Left forelimb (tissue), 1 donor: ENCODE measurements at places on chromosomes 13 and 19.

DNA sequence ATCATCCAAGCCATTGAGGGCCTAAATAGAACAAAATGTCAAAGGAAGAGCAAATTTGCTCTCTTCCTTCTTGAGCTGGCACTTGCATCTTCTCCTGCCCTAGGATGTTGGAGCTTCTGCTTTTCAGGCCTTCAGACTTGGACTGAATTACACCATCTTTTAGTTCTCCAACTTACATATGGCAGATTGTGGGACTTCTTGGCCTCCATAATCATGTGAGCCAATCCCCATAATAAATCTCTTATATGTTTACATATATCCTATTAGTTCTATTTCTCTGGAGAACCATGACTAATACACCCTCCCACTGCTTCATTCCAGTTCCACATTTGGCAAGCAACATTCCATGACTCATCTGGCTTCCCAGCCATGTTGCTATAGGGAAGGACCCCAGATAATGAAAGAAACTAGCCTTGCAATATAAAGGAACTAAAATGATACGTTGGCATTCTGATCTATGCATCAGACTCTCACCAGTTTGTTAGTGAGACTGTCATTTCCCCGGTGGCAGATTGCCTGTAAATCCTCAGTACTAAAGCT is 11.0 kb upstream of the ACOD1 start:
- DNase-seq = no peak

GRCh38 chr13:89375839-89376238 is 1704.7 kb downstream of the SLITRK5 start:
- no peak for DNase-seq

GRCh38 chr13:64127856-64128255 is 2712.2 kb upstream of the PCDH20 start:
- DNase-seq = no peak

DNA sequence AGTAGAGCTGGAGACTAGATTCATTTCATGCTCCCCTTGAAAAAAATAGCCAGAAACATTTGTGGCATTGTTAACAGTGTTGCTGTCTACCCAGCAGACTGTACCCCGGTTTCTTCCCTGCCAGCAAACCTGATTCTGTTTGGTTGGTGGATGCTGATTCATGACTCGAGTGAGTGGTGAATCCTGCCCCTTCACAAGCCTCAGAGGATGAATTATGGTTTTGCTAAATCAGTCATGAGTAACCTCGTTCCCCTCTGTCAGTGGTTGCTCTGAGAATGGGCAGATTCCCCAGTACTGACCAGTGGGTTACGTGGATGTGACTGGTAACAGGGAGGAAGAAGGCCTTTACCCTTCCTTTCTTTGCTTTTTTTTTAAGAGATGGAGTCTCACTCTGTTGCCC is 10.1 kb downstream of the NLRP12 start:
- no peak for DNase-seq

DNA sequence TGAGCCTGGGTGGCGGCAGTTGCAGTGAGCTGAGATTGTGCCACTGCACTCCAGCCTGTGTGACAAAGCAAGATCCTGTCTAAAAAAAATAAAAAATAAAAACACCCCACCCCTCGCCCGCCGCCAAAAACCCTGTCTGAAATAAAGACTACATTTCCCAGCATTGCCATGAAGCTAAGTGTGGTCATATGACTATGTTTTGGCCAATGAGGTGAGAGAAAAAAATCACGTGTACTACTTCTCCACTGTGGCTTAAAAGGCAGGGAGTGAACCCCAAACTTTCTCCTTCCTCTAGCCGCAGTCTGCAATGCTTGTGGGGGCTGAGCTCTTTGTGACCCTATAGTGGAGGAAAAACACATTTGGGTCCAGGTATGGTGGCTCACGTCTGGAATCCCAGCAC is 54.9 kb downstream of the COLGALT1 start:
- no peak for DNase-seq

GRCh38 chr13:67650471-67650870 is 420.3 kb upstream of the PCDH9 start:
- no peak for DNase-seq

GRCh38 chr19:18768046-18768771 is 22.9 kb downstream of the COMP start:
- DNase-seq = no peak

DNA sequence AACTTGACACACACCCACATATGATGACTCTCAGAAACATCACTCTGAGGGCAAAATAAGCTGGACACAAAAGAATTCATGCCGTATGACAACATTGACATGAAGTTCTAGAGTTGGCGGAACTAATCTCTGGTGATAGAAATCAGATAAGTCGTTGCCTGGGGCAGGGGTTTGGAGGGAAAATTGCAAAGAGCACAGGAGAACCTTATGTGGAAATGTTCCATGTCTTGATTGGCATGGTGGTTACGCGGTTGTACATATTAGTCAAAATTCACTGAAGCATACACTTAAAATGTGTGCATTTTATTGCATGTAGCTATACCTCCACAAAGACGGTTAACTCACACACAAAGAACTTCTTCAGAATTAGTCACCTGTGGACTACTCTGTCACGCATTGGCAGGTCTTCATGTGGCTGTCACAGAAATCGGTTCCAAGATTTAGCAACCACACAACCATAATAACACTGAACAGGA is 137.8 kb upstream of the GJB6 start:
- DNase-seq = no peak

GRCh38 chr13:40920826-40921225 is 98.3 kb downstream of the ELF1 start:
- no peak for DNase-seq

GRCh38 chr19:6273701-6274601 is 5.8 kb downstream of the MLLT1 start:
- DNase-seq = no peak

DNA sequence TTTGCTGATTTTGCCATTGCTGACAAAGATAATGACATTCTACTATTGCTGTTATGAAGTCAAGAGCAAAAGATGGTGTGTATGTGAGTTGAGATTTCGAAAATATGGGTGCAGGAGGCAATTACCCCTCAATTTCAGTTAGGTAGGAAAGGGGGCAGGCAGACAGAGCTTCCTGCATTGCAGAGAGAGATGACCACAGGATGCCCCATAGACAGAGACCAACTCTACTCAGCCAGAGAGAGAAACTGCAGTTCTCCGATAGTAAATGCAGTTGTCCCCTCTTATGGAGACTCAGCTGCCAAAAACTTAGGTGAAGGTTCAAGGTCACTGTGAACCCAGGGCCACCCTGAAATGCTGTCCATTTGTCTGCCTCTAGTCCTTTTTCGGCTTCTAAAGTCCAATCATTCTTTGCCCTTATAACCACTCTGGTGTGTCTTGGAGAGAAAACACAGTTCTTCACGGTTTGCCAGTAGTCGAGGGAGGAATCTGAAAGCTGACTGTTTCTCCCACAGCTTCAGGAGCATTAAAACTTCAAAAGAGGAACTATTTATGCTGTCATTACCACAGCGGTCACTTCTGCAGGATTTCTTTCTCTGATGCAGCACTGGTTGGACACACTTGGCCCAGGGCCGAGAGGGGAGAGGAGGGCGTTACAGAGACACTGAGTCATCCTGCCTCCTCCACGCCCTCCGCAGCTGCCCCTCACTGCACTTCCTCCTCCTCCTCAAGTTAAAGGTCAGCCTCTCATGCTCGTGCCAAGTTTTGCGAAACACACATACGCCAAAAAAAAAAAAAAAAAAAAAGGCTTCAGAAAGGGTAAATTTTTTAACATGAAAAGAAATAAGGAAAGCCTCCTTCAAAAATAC is 264.3 kb downstream of the FOXO1 start:
- DNase-seq = peak; percentile 80

GRCh38 chr19:30276011-30276882 is 95.9 kb upstream of the ZNF536 start:
- DNase-seq = no peak

GRCh38 chr19:52691215-52691610 is 43.6 kb downstream of the ZNF611 start:
- no peak for DNase-seq

DNA sequence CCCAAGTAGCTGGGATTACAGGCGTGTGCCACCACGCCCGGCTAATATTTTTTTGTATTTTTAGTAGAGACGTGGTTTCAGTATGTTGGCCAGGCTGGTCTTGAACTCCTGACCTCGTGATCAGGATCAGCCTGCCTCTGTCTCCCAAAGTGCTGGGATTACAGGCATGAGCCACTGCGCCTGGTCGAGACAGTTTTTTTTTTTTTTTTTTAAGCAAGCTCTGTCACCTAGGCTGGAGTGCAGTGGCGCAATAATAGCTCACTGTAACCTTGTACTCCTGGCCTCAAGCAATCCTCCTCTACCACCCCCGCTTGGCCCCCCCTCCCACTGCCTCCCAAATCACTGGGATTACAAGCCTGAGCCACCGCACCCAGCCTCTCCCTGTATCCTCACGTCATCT is 6.4 kb upstream of the MAP2K7 start:
- no peak for DNase-seq
